ENCODE measurements at places on chromosomes 2 and 18.

DNA sequence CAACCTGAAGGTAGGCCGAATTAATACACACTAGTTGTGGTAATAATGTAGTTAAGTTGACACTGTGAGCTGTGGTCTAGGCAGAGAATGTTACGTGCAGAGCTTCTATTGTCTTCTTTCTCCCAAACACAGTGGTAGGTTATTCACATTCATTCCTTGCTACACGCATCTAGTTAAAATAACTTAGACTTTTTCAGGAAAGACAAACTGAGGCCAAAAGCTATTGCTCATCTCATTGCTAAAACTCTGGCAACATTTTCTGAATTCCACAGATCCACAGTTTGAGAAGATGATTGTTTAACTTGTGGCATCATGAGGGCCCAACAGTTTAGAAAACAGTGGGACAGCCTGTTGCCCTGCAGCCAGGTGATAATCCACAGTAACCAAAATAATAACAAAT is 850.4 kb upstream of the FSHR start:
- DNase-seq: no peak

DNA sequence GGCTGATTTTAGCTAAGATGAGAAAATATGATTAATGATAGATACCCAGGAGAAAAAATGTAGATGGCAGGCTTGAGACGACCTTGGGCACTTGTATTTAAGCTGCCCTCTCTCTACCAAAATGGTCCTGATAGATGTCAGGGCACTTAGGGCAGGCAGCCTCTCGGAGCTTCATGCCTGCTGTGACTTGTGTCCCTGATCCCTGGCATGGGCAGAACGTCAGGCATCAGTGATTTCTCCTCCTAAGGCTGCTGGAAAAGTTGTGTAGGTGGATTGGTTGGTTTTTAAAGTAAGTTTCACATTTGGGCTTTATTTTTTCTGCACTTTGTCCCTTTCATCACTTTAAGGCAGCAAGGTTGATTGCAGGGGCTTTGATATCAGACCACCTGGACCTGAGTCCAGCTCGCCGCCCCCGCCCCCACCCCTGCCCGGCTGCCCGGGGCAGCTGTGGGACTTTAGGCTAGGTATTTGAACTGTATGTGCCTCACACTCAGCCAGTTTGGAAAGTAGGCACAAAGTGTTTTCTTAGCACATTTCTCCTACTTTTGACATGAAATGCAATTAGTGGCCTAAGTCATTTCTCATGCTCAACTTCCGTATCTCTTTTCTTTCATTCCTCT is 35.0 kb upstream of the SCLY start:
- no peak for DNase-seq

DNA sequence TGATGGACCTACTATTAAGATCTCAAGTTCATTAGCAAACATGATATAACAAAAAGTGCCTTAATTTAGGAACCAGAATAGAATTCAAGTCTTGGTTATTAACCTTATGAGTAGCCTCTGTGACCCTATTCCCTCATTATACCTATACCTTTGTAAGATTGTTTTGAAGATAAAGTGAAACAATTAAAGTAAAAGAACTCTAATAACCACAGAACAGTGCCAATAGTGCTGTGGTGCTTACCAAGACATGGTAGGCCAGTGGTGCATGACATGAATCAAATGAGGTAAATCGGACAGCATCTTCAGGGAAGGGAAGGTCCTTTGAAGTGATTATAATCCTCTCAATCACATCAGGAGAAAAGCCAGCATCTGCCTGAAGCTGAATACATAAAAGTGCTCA is 36.4 kb downstream of the METTL4 start:
- DNase-seq: no peak

GRCh38 chr2:71419976-71420375 is 33.4 kb upstream of the DYSF start:
- no peak for DNase-seq

- no peak for DNase-seq
Observed at GRCh38 chr2:111176867-111177266, 56.2 kb downstream of the BCL2L11 start.

DNA sequence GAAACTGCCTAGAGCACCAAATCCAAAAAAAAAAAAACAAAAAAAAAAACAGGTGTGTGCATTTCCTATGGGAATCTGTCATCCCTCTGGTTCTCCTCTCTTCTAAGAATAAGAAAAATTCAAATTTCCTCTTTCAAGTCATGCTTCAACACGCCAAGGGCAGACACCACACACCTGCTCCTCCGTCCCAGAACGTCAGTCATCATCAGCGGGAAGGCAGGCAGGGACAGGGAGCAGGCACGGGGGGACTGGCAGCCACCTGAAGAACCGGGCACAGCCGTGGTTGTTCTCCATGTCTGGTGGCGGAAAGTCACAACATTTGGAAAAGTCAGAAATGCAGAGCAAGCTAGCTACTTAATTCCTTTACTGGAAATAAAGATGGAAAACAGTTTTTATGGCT is 214.8 kb downstream of the IKZF2 start:
- no peak for DNase-seq

DNA sequence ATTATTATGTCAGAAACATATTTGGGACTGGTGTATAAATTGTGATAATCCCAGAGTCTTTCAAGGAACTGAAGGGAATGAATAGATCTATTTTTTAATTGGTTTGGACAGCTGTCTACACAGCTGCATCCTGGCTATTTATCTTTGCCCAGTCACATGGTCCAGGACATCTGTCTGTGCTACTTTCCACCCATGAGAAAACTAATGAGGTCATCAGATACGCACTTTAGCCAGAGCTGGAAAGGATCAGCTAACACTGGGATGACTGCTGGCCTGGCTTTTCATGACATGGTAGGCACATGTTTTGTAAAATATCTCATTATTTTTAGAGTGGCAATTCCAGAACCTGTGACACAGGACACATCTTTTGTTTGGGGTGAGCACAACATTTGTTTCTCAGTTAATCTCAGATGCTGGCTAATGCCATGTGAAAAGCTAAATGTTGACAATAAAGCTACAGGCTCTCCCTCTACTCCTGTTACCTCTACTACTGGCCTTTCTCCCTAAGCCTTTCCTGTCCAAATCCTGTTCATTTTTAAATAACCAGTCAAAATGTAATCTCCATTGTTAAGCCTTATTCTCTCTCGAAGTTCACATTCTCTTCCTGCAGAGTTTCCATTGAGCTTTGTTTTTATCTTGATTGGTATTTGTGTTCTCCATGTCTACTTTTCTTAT is 500.7 kb downstream of the RIT2 start:
- peak; percentile 73 for DNase-seq

- no peak for DNase-seq
Observed at GRCh38 chr2:188813857-188814256, 160.3 kb upstream of the COL3A1 start.

GRCh38 chr2:62219407-62220159 is 23.7 kb downstream of the B3GNT2 start:
- no peak for DNase-seq

DNA sequence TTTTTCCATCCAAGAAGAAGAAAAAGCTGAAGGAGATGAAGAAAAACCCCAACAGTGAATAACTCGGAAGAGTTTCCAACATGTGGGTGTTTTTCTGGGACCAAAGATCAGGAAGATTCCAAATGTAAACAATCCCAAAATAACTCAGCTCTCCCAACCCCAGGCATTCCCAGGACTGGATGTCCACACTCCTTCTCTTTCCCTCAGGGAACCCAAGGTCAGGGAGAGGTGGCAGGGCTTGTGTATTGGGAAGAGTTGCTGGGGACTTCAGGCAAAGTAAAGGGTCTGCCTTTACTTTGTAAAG is 268.0 kb downstream of the DYSF start:
- DNase-seq: no peak

DNA sequence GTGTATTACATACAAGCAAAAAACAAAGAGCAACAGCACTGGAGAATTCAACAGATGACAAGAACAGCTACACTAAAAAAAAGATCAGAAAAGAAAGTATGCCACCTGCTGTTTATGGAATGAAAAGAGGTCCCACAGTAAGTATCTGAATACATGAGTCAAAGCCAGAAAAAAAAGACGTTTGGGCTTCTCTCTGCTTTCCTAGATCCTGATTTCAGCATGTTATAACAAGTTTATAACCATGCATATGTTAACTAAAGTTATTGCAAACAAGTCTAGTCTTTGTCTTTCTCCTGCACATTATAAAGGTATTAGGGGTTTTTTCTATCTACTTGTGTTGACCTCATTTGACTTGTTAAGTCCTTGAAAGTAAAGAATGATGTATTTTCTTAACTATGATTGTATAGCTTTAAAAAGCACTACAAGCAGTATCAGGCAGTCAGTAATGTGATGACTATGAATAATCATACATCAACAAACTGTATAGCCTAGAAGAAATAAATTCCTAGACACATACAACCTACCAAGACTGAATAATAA is 108.5 kb upstream of the COL5A2 start:
- peak; percentile 45 for DNase-seq

GRCh38 chr18:32801228-32801627 is 28.4 kb upstream of the KLHL14 start:
- DNase-seq: no peak

GRCh38 chr18:62625019-62625418 is 90.3 kb upstream of the PHLPP1 start:
- DNase-seq: no peak

- no peak for DNase-seq
Observed at GRCh38 chr2:165815299-165816141, 21.5 kb upstream of the GALNT3 start.

GRCh38 chr2:219272995-219273394 is 6.2 kb upstream of the DNAJB2 start:
- DNase-seq: no peak

- DNase-seq: no peak
Observed at GRCh38 chr2:162370931-162371330, 27.0 kb downstream of the GCA start.

DNA sequence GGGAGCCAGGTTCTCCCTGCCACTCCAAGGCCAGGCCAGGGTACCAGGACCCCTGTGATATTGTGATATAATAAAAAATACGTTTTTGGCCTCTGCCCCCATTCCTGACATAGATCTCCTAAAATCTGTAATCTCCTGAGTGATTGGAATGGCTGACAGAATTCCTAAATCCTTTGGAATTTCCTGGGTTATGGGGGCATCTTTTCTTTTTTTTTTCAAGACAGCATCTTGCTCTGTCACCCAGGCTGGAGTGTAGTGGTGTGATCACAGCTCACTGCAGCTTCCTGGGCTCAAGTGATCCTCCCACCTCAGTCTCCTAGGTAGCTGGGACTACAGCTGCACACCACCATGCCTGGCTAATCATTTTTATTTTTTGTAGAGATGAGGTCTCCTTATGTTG is 26.2 kb upstream of the TUBB6 start:
- no peak for DNase-seq

DNA sequence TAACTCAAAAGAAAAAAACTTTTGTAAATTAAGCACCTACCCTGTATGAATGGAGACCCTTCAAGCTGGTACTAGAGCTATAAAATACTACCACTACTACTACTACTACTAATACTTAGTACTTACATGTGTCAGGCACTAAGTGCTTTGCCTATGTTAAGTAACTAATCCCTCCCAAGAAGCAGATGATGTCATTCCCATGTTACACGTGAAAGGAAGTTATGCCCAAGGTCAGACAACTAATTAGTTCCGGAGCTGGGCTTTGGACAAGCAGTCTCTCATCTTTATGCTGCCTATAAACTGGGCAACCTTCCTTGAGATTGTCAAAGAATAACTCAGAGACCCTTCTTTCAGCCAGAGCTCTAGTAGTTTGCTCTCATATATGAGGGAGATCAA is 13.9 kb upstream of the ATP6V1B1 start:
- no peak for DNase-seq

DNA sequence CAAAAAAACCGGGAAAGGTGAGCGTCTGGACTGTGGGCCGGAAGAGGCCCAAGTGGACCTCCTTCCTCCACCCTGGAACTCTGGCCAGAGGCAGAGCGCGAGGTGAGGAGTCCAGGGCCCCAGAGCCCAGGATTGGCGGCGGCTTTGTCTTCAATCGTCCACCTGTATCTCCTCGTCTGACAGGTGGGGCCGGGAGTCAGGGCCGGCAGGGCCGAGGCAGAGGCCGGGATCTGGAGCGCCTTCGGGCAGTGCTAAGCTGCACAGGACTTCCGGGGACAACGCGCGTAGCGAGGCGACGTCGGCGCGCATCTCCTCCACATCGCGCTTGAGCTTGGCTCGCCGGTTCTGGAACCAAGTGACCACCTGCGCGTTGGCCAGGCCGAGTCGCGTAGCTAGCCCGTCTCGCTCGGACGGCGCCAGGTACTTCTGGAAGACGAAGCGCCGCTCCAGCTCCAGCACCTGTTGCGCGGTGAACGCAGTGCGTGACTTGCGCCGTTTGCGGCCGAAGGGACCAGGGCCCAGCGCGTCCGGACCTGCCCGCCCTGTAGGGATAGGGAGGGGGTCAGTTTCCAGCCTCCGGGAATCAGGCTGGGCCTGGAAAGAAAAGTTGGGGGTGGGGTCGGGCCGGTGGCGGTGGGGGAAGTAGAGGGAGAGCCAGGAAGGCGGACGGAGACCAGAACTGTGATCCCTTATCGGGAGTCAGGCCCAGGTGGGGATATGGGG is 1.5 kb downstream of the LBX2 start:
- DNase-seq: no peak

GRCh38 chr2:109336296-109336695 is 207.3 kb downstream of the SH3RF3 start:
- no peak for DNase-seq

DNA sequence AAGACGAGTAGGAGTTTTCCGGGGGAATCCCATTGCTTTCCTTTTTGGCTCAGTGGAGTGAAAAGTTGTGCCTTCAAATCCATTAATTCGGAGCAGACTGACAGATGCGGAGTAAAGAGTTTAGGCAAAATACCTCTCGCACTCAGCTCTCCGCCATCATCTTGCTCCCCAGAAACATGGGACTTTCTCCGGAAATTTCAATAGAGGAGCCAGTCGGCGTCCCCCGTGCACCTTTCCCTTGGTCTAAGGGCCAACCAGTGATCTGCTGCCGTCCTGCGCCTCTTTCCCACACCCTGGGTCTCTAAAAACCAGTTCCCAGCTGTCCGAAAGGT is 318 bp downstream of the TYW5 start:
- no peak for DNase-seq

DNA sequence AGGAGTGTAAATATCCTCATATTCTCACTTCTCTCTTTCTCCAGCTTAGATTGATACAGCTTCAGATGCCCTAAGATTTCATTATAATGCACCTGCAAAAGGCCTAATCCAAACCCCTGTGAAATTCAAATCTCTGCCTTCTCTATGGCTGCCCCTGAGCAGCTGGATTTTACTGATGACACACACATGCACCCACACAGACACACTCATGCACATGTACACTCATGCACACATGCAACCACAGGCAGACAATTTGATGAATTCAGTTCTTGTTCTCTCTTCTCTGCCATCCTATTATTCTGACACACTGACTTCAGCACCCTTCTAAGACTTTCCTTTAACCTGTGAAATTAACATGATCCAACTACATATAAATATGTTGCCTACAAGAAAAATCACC is 563.2 kb downstream of the RNF144A start:
- DNase-seq: no peak

- peak; percentile 2 for DNase-seq
Observed at GRCh38 chr2:236744281-236744705, 174.7 kb downstream of the ACKR3 start.

GRCh38 chr2:24722141-24722790 is 70.9 kb downstream of the PTRHD1 start:
- DNase-seq: no peak

- no peak for DNase-seq
Observed at GRCh38 chr2:220568296-220568695, 940.9 kb downstream of the SLC4A3 start.

- DNase-seq: no peak
Observed at GRCh38 chr18:7370802-7371201, 139.9 kb downstream of the LRRC30 start.

Measured in midbrain (tissue), 1 donor.